ENCODE measurements at places on chromosomes 12 and 14.
A peak's percentile ranks its signal among the peaks of the same experiment; 100 is the strongest.

GRCh38 chr12:93520454-93520853 is 52.0 kb upstream of the SOCS2 start:
- H3K36me3 ChIP-seq = no peaks in the 10 kb centered on the region
- no peak overlapping the region for H3K4me3 ChIP-seq
- no peaks in the 10 kb centered on the region for H3K27me3 ChIP-seq
- no peak for DNase-seq
- H3K4me1 ChIP-seq = no peaks in the 10 kb centered on the region
- H3K27ac ChIP-seq = no peak overlapping the region

DNA sequence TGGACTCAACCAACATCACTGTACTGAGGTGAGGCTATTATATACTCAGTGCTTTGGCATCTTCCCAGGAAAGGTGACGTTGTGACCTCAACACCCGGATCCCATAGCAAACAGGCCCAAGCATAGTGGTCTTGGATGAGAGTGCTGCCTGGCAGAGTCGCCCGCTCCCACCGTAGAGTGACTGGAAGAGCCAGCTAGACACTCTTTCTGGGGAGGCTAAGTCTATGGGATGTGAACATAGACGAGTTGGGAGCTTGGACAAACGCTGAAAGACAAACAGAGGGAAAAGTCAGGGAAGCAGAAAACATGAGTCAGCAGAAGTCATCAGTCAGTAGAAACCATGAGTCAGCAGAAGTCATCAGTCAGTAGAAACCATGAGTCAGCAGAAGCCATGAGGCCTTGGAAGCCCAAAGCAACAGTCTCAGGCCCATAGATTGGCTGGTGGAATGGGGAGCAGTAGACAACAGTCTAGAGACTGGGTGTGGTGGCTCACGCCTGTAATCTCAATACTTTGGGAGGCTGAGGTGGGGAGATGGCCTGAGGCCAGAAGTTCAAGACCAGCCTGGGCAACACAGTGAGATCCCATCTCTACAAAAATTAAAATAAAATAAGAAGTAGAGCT is 66.4 kb upstream of the MAP1LC3B2 start:
- no peaks in the 10 kb centered on the region for H3K36me3 ChIP-seq
- no peak overlapping the region for H3K4me3 ChIP-seq
- H3K4me1 ChIP-seq = no peaks in the 10 kb centered on the region
- peak; percentile 76 for DNase-seq

- no peak overlapping the region for H3K27ac ChIP-seq
- H3K4me3 ChIP-seq = no peak overlapping the region
Observed at GRCh38 chr14:36215217-36215598, 38.7 kb upstream of the PTCSC3 start.

DNA sequence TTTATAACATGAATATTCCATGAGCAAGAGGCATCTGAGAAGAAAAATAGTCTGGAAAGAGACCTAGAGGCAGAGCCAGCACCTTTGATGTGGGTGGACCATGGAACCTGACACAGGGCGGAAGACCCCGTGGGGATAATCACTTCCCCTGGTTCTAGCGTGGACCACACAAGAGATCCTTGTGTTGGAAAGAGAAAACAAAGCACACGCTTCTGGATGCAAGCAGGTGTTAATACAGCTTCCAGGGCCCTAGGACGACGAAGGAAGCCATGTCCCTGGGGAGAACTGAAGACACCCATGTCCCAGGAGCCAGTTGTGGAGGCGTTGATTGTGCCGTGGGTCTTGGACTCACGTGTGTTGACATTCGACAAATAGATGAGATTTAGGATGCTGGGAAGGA is 102.9 kb downstream of the ADGRD1 start:
- H3K4me3 ChIP-seq = no peak overlapping the region
- no peaks in the 10 kb centered on the region for H3K27me3 ChIP-seq
- H3K36me3 ChIP-seq = no peaks in the 10 kb centered on the region
- no peak for DNase-seq
- no peaks in the 10 kb centered on the region for H3K4me1 ChIP-seq
- H3K27ac ChIP-seq = no peak overlapping the region

- no peak overlapping the region for H3K27ac ChIP-seq
- H3K27me3 ChIP-seq = no peaks in the 10 kb centered on the region
- H3K4me1 ChIP-seq = no peaks in the 10 kb centered on the region
- no peaks in the 10 kb centered on the region for H3K36me3 ChIP-seq
Observed at GRCh38 chr12:69694123-69694522, 5.0 kb downstream of the BEST3 start.

GRCh38 chr12:50362671-50363070 is 33.7 kb downstream of the FAM186A start:
- no peak overlapping the region for H3K27ac ChIP-seq
- H3K36me3 ChIP-seq = no peaks in the 10 kb centered on the region
- H3K4me1 ChIP-seq = no peaks in the 10 kb centered on the region
- DNase-seq = no peak

DNA sequence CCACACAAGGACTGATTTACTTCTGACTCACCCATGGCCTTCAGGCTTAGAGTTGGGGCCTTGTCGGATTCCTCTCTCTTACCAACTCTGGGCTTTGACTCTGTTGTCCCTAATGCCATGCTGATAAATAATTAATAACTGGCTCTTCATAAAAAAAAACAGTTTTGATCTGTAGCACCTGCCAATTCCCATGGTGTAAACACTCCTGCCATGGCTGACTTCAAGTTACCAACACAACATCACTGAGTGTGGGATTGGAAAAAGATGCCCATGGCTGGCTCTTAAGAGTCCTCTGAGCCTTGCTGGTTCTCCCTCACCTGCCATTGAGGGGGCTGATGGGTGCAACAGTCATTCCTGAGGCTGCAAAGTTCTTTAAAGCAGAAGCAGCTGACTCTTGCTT is 104.8 kb downstream of the KIF26A start:
- DNase-seq = no peak

DNA sequence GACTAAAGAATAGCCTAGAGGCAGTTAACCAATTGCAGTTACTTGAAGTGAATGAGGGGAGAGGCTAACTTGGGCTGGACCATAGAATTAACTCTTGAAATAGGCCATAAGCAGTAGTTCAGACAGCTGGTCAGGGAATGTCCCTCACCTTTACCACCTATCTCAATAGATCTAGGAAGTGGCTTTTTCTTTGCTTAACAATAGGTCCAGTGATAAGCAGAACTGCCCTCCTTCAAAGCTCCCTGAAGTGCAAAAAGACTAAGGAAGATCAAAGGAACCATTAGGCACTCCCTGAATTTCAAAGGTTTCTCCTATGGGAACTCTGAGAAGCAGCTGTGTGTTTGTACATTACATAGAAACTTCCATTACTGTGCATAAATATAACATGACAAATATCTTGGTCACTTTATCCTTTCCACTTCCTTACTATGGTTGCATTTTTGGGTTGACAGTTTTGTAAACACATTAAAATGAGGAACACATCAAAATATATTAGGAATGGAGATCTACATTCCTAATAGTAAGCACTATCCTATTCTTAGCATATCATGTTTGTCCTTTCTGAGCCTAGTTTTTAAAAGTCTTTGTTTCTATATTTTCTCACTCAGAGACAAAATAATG is 7.2 kb upstream of the NAA30 start:
- peaks cover 1% of the 10 kb centered on the region for H3K4me1 ChIP-seq
- H3K36me3 ChIP-seq = no peaks in the 10 kb centered on the region
- peak; percentile 25 for DNase-seq
- no peak overlapping the region for H3K27ac ChIP-seq
- no peaks in the 10 kb centered on the region for H3K27me3 ChIP-seq
- no peak overlapping the region for H3K4me3 ChIP-seq

- no peaks in the 10 kb centered on the region for H3K36me3 ChIP-seq
- no peaks in the 10 kb centered on the region for H3K27me3 ChIP-seq
- H3K4me3 ChIP-seq = no peak overlapping the region
- H3K4me1 ChIP-seq = no peaks in the 10 kb centered on the region
- no peak overlapping the region for H3K27ac ChIP-seq
Observed at GRCh38 chr14:53022593-53022992, 71.7 kb upstream of the FERMT2 start.

GRCh38 chr12:75964150-75964549 is 67.4 kb downstream of the PHLDA1 start:
- no peak overlapping the region for H3K4me3 ChIP-seq
- H3K27ac ChIP-seq = no peak overlapping the region
- H3K36me3 ChIP-seq = no peaks in the 10 kb centered on the region
- DNase-seq = no peak
- H3K4me1 ChIP-seq = peaks cover 3% of the 10 kb centered on the region
